ENCODE measurements at places on chromosomes 5 and 9. TPM values are rescaled to one million over a fixed set of nuclear protein-coding genes. Genes with fewer than 3 reads are reported as not detected.

- DNase-seq: no peak
Measured at GRCh38 chr9:114080773-114081440, 2.8 kb upstream of the AMBP start.

DNA sequence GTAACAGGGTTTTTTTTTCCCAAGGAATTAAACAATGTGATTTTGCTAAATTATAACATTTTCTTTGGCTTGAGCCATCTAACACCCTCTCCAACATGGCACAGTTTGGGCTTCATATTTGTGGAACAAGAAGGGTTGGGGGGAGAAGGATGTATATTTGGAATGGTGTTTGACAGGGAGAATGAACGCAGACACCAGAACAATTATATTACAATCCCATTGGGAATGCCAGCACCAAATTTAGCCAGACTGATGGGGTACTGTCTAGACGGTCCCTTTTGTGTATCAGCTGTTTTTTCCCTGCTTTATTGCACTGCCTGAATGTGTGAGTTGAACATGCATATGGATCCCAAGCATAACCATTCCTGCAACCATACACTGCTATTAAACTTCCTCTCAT, 130.9 kb upstream of the TMEM161B start:
- DNase-seq: no peak

- no peak for DNase-seq
Measured at GRCh38 chr9:78620764-78621163, 323.8 kb downstream of the PSAT1 start.

- no peak for DNase-seq
Measured at GRCh38 chr9:127943731-127944144, 6.1 kb upstream of the DPM2 start.

DNA sequence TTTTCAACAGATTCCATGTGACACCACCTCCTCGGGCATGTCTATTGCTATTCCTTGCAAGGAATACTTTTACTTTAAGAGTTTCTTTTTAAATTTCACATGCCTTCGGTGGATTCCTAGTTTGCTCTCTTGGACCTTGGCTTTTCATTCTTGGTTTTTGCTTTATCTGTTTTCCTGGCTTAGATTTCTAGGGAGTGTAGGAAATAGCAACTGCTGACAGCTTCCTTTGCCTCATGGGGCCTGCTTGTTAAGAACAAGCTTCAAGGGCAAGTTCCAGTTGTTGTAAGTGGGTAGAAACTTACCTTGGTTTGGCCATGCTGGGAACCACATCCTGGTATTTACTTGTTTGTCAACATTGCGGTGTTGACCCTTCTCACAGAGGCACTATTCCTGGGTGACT, 348.5 kb downstream of the DMAC1 start:
- DNase-seq: no peak

DNA sequence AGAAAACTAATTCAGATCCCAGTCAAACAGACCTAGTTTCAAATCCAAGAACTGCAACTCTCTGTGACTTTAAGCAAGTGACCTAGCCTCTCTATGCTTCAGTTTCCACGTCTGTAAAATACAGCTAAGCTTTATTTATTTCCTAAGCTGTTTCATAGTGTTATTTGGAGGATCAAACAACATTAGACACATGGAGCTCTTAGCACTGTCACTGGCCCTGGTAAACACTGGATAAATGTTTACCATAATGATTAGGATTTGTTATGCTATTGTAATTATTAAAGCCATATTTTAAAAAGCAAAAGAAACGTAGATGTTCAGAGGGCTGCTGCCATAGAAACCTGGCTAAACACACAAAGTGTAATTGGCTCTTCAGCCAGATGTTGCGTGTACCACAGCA, 26.6 kb upstream of the C5orf58 start:
- DNase-seq: no peak

DNA sequence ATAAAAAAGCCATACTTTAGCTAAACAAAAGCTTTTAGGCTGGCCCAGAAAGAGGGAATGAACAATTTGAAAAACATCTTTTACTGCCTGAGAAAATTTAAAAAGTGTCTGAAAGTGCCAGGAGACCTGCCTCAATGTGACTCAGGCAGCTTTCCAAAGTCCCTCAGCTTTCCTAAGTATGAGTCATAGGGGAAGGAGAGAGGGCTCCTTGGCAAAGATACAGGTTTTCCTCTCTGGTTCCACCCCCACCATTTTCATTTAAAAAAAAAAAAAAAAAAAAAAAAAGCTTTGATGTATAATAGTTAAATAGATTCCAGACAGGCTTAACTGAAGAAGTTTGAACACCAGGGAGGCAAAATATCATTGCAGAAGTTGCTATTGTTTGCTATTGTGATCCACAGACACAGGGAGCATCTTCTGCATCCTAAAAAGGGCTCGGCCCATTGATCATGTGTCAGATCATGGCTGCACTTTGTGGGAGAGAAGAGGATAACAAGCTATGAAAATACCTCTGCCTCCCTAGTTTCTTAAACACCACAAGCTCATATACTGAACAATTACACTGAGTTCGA, 71.5 kb downstream of the MRPS27 start:
- peak; percentile 61 for DNase-seq

DNA sequence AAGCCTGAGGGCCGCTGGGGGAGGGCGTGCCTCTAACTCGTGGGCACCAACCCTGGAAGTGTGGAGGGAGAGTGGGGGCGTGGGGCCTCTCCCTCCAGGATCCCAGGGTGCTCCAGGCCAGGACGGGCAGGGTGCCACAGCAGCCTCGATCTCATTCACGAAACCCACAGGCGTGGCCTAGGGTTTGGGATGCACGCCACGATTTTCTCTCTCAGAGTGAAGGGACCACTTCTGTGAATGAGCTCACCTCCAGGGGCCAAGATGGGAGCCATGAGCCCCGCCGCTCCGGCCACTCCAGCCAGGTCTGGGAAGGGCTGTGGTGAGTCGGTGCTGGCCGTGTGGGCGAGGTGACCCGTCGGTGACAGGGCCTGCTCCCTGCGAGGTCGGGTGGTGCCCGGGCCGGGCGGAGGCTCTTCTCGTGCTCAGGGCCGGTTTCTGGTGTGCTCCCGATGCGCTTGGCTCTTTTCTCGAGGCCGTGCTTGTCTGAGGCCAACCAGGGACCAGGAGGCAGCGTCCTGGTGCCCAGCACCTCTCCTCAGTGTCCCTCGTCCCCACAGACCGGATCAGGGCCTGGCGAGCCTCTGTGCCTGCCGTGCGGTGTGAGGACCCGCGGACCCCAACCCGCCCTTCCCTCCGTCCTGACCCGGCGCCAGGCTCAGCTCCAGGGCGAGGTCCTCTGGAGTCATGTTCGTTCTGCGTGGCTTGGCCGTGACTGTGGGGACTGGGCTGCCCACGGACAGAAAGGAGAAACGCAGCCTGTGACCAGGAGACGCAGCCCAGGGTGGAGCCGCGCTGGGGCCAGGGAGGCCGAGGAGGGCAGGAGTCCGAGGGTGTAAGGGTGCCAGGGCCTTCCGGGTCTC, 31.0 kb downstream of the TPPP start:
- no peak for DNase-seq

DNA sequence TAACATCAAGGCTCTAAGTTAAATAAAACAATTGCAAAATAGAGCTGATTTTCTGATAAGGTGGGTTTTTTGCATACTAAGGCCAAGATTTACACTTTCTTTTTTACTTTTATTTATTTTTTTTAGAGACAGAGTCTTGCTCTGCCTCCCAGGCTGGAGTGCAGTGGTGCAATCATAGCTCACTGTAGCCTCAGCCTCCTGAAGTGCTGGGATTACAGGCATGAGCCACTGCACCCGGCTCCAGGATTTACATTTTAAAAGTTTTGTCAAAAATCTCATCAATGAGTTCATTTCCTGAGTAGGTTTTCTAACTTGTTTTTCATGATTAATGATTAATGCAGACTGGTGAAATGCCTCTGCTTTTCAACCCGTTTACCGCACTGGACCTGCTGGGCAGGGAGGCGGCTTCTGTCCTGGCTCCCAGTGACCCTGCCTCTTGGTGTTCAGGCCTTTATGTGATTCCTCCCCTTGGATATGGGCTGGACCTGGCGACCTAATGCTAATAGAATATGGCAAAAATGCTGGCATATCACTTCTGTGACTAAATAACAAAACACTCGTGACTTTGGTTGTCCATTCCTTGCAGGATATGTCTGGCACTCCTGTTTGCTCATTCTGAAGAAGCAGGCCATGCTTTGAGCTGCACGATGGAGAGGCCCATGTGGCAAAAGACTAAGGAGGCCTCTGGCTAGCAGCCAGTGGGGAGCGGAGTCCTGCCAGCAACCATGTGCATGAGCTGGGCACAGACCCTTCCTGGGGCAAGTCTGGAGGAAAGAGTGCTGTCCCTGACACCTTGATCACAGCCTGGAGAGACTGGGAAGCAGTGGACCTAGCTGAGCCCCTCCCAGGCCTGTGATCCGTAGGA, 72.2 kb upstream of the PTCH1 start:
- DNase-seq: no peak

DNA sequence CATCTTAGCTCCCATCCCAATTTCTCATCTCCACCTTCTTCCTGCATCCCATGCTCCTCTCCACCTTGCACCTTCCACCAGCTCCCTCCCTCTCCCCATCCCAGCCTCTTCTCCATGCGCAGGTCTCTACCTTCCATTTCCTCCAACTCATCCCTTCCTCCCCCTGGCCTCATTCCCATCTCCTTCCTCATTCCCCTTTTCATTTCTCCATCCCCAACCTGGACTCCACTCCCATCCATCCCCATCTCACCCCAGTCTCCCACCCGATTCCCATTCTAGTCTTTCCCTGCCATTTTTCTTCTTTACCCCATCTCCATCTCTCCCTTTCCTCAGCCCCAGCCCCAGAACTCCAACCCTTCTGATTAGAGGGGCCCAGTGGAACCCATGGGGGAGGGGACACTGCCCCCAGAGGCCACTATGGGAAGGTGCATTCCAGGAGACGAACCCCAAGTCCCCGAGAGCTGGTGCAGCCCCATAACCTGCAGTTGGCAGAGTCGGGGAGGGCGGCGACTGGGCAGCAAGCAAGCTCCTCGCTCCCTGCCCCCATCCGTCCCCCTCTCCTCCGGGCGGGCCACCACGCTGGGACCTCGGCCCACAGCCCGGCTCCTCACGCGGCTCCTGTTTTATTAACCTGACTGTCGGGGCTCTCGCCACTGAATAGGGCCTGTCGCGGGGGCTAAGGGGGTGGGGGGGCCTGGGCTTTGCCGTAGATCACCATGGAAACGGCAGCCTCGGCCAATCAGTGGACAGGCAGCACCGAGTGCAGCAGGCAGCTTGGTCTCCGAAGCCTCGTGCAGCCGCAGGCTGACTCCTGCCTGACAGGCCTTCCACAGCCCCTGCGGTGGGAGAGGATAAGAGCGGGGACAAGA, 66.7 kb downstream of the PCDH1 start:
- DNase-seq: no peak

- DNase-seq: no peak
Measured at GRCh38 chr5:67971223-67971830, 244.2 kb upstream of the PIK3R1 start.

DNA sequence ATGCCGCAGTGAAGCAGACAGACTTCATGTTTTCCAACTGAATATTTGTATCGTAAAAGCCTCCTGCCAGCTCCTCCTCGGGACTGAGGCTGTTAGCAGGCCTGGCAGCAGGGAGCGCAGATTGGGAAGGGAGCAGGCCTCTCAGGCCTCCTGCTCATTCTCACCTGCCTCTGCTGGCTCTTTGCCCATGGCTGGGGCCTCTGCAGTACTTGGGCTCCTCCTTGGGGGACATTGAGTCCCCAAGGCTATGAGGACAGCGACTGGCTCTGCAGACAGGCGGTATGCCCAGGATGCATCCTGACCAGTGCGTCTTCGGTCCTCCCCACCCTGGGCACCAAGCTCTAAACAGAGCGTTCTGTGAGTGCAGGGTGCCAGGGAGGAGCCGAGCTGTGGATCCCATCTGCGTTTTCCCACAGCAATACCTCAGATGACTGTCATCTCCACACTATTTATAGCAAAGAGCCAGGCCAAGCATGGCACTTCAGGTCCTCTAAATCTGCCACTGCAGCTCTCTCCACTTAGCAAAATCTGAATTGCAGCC, 38.7 kb downstream of the TSTD2 start:
- DNase-seq: no peak

GRCh38 chr9:22682961-22683699, 236.5 kb downstream of the DMRTA1 start:
- DNase-seq: no peak

- DNase-seq: no peak
Measured at GRCh38 chr9:29150606-29151005, 1577.3 kb upstream of the C9orf72 start.

DNA sequence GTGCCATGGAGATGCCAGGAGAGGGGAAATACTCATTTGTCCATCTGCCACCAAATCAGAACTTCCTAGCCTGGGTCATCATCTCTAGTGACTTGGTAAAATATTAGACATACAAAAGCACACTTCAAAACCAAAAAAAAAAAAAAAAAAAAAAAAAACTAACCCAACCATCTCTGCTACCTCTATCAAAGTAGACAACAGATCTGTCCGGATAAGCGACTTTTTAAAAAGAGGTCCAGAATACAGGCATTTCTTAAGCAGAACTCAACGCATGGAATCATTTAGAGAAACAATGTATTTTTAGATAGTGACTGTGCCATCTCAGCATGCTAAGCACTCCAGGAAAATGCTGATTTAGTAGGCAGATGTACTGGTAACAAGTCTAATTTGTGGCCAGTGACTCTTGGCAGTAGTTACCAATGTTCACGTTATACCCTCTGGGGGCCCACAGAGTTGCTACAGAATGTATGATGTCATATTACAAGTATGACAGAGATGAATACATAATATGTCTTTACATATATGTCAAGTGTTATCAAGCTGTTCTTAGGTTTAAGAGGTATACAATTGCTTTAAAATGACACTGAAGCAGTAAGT, 107.8 kb downstream of the SMIM23 start:
- DNase-seq: no peak

DNA sequence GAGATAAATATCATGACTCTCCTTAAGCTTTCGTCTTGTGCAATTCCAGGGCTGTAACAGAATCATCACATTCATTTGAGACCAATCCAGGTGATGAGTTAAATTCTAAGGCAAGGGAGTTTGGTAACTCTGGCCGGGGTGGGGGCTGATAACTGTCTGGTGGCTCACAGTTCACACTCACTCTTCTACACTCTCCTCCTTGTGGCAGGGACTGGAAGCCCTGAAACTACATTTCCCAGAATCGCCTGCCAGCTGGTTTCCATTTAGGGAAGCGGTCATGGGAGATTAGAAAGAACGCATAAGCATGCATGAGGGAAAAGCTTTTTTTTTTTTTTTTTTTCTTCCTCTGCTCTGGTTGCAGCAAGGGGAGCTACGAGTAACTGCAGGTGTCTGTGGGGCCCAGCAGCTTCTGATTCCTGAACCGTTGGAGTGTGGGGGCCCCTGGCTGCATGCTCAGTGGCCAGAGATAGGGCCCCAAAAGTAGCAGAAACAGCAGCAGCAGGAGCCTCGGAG, 154.8 kb upstream of the TBC1D2 start:
- DNase-seq: no peak

Gene CD180
- 1.2 TPM for total RNA-seq

Gene ITK
- total RNA-seq: 0.90 TPM

Gene FOXI1
- total RNA-seq: not detected

Gene CENPH
- total RNA-seq: 1.3 TPM

Gene DAPK1
- total RNA-seq: 10.1 TPM
